ENCODE measurements at places on chromosomes 12 and 14.
A peak's percentile ranks its signal among the peaks of the same experiment; 100 is the strongest.

DNA sequence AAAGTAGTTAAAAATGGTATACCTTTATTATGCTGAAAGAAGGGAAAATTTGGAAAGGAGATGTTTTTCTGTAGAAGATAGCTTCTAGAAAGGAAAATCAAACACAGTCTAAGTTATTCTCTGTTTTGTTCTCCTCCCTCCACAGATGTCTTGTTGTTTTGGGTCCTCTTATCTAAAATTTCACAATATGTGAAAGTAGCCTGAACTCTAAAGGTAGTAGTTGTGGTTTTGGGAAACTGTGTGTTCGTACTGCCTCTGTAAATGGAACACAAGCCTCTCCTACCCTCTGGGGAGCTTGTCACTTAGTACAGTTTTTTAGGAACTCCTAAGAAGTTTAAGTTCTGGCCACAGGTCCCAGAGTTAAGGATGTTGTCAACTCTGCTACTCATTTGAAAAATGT is 112.6 kb downstream of the CRADD start:
- DNase-seq, result peak; percentile 26

DNA sequence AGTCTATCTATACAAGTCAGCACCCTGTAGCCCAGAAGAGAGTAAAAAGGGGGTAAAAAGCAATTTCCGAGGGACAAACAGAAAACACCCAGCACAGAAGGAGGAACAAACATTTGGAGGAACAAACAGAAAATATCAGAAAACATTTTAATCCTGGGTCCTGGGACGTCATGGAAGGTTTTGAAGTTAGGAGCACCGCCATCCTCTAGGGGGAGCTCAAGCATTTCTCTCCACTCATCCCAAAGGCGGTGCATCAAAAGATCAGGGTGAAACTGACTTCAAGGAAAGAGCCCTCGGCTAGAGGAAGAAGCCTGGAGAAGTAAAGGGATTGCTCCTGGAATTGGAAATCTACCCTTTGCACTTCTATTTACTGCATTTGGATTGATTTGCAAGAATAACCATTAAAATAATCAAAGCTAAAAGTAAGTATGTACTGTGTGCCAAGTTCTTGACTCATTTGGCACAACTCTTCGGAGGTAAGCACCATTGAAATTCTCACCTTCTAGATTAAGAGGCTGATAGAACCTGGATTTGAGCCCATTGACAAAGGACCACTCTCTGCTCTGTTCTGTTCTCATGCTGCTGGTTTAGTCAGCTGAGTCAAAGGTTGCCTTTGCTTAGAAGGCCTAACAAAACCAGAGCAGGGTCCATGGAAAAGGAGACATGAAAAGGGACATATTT is 17.2 kb upstream of the POC1B start:
- DNase-seq, result peak; percentile 92

GRCh38 chr14:99331811-99332210 is 59.8 kb upstream of the BCL11B start:
- DNase-seq, result no peak

DNA sequence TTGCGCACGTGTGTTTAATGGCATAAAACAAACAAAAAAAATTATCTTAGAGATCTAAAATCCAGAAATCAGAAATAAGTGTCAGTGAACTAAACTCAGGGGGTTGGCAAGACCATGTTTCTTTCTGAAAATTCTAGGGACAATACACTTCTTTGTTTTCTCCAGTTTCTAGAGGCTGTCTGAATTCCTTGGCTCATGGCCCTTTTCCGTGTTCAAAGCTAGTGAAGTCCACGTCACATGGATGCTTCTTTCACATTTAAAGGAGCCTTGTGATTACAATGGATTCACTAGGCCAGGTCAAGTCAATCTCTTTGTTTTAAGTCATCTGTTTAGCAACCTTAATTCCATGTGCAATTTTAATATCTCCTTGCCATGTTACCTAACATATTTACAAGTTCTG is 22.4 kb downstream of the SLCO1B3 start:
- DNase-seq, result no peak

DNA sequence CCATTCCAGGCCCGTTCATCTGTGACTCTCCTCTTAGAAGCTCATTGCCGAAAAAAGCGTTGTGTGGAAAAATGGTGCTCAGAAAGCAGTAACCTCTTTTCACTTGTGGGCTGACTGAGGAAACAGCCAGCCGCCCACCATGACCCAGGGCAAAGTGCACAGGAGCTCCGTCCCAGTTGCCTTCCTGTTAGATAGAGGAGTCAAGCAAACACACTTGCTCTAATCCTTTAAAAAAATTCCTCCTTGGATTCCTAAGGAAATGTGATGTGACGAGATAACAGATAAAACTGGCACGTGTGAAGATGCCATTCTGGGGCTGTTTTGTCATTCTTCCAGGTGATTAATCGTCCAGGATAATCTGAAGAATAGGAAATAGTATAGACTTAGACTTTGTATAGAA is 396.8 kb upstream of the DDHD1 start:
- DNase-seq, result no peak

GRCh38 chr14:51092965-51093364 is 1.9 kb downstream of the TRIM9 start:
- DNase-seq, result no peak

GRCh38 chr14:103385929-103386712 is 906 bp downstream of the MARK3 start:
- peak; percentile 78 for DNase-seq

DNA sequence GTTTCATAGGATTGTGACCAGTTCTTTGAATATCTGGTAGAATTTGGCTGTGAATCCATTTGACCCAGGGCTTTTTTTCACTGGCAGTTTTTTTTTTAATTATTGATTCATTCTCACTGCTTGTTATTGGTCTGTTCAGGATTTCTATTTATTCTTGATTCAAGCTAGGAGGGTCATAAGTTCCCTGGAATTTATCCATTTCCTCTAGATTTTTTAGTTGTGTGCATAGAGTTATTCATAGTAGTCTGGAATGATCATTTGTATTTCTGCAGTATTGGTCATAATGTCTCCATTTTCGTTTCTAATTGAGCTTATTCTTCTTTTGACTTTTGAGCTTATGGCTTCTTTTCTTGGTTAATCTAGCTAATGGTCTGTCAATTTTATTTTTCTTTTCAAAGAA is 291.6 kb downstream of the AKAP6 start:
- DNase-seq, result no peak

DNA sequence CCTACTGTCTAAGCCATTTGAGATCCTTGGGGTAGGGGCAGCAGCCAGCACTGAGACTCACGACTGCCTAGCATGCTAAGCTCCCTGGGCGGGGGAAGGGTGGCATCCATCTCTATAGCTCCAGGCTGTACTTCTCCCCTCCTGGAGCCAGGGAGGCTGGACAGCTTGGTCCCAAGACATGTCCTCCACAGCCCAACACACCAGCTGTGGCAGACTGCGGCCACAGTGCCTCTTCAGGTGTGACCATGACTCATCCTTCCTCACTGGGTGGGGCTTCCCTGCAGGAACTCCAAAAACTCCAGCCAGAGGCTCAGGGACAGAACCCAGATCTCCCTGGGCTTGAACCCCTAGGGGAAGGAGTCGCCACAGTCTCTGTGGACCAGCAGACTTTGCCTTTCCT is 193.9 kb downstream of the GPHN start:
- no peak for DNase-seq

DNA sequence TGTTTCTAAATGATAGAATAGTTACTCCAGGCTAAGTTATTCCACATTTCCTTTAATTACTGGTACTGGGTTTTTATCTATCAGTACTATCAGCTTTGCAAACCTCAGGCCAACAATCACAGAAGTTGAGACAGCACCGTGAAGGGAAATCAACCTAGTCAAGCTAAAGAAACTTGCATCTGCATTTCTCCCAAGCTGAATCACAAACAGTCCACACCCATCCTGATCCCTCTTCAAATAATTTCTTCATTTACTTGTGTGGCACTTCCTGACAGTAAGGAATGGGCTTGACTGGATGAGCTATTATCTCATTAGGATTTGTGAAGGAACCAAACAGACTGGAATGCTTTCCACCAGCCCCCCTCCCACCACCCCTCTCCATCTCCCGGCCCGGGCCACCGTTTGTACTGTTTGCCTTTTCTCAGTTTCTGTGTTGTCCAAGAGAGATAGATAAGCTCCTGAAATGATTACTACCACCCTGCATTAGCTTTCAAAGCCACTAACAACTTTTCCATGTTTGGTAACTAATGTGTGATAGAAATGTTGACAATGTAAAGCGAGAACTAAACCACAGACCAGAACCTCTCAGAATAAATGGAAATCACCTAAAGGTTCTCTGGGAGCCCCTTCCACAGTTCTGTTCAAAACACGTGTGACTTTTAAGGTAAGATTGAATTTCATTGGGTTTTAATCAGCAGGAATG is 236.3 kb downstream of the SLC25A21 start:
- DNase-seq, result peak; percentile 74

DNA sequence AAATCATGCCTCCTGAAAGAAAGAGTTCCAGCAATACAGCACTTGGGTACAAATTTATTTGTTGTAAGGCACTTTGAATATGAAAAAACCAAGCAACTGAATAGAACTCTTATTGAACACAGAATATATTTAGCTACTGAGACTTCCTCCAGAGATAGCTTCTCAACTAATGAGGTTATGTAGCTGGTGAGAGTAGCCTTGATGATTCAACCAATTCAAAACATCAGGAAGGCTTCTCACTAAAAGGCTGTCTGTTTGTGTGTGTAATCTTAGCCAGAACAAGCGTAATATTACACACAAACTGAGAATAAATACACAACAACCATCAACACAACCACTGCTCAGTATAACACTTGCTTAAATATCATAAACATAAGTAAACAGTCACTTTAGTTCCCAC is 20.4 kb downstream of the EIF2B2 start:
- no peak for DNase-seq

All from adipocyte (in vitro differentiated cells).